ENCODE measurements at places on chromosomes 7 and 10. TPM values are rescaled to one million over a fixed set of nuclear protein-coding genes. Genes with fewer than 3 reads are reported as not detected.

AZGP1 gene
- total RNA-seq, result not detected

GNAT3 gene
- not detected for total RNA-seq

GFRA1 gene
- 8.4 TPM for total RNA-seq

CTAGE4 gene
- total RNA-seq, result 0.05 TPM

LIPN gene
- not detected for total RNA-seq

MUC12 gene
- 16.4 TPM for total RNA-seq

LBX1 gene
- not detected for total RNA-seq

NUP205 gene
- 53.0 TPM for total RNA-seq

LRRD1 gene
- not detected for total RNA-seq

CPA2 gene
- 0.15 TPM for total RNA-seq

PTPRZ1 gene
- not detected for total RNA-seq

CNNM1 gene
- 34.0 TPM for total RNA-seq

STAG3 gene
- 0.27 TPM for total RNA-seq

TRIM50 gene
- total RNA-seq, result not detected

ADAM12 gene
- total RNA-seq, result 4.9 TPM

ATOH7 gene
- total RNA-seq, result 0.21 TPM

RPEL1 gene
- total RNA-seq, result not detected

LYZL2 gene
- not detected for total RNA-seq

COX15 gene
- total RNA-seq, result 36.0 TPM

GATA3 gene
- 4.8 TPM for total RNA-seq

TMEM176A gene
- 0.09 TPM for total RNA-seq

HOXA9 gene
- total RNA-seq, result 0.39 TPM

FFAR4 gene
- 0.13 TPM for total RNA-seq

ARMC3 gene
- total RNA-seq, result 0.74 TPM

TRIM74 gene
- 0.39 TPM for total RNA-seq

HOXA13 gene
- 2.8 TPM for total RNA-seq

TFR2 gene
- total RNA-seq, result 2.2 TPM

GRID2IP gene
- not detected for total RNA-seq

SLC26A3 gene
- not detected for total RNA-seq

SLC25A13 gene
- total RNA-seq, result 36.1 TPM

PRSS37 gene
- not detected for total RNA-seq

HGF gene
- not detected for total RNA-seq

TRIP6 gene
- 46.2 TPM for total RNA-seq

DNA2 gene
- 11.2 TPM for total RNA-seq

MKI67 gene
- total RNA-seq, result 65.1 TPM

EIF5AL1 gene
- total RNA-seq, result 2.1 TPM

BMPER gene
- 4.6 TPM for total RNA-seq

SLF2 gene
- total RNA-seq, result 11.5 TPM

H2BK1 gene
- not detected for total RNA-seq

GRM3 gene
- total RNA-seq, result not detected

TACC2 gene
- 92.6 TPM for total RNA-seq

CACNB2 gene
- total RNA-seq, result not detected

PRKG1 gene
- not detected for total RNA-seq

PPP1R17 gene
- not detected for total RNA-seq

INTS1 gene
- 60.1 TPM for total RNA-seq

LIPF gene
- not detected for total RNA-seq

TLX1 gene
- not detected for total RNA-seq

FKBP6 gene
- not detected for total RNA-seq

VOPP1 gene
- 76.3 TPM for total RNA-seq

STK32C gene
- 41.8 TPM for total RNA-seq
